Fibroblast of skin of left biceps (primary cell): ENCODE measurements at places on chromosomes 1 and 21.

GRCh38 chr1:1281533-1282321, 1.5 kb downstream of the SCNN1D start:
- DNase-seq: no peak

DNA sequence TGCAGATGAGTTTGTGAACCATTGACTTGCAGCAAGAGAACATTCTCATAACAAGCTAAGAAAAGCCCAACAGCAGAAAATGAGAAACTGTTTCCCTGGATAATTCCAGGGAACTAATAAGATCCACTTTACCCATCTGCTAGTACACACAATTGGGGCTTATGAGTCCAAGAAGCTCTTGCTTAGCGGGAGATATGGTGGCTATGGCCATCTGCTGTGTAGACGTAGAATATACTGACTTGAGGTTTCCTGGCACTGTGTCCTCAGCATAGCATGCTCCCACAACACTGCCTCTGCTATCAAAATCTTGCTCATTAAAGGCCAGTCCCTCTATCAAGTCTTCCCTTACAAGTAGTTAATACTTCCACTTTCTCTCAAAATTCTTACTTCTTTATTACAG, 6.8 kb upstream of the RXRG start:
- DNase-seq: no peak

GRCh38 chr1:5979536-5980313, 12.5 kb downstream of the NPHP4 start:
- DNase-seq: no peak

GRCh38 chr1:150528196-150528595, 12.6 kb downstream of the FALEC start:
- DNase-seq: no peak

DNA sequence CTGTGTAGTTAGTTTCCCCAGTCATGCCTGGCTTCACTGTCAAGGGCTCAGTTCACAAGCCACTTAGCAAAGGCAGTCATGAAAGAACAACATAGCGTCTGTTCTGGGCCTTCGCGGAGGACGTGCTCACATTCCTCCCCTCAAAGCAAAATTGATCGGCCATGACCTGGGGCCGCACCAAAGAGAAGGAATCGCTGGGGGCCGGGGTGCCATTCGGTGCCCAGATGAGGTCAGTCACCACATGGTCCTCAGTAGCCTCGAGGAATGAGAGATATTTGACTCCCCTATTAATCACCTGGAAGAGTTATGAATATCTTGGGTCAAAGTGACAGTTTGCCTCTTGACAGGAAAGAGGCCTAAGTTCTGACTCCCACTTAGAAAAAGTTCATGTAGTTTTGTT, 251.1 kb upstream of the JUN start:
- no peak for DNase-seq

- no peak for DNase-seq
These were observed 458.7 kb downstream of the PTPRU start for GRCh38 chr1:29695036-29695435.

DNA sequence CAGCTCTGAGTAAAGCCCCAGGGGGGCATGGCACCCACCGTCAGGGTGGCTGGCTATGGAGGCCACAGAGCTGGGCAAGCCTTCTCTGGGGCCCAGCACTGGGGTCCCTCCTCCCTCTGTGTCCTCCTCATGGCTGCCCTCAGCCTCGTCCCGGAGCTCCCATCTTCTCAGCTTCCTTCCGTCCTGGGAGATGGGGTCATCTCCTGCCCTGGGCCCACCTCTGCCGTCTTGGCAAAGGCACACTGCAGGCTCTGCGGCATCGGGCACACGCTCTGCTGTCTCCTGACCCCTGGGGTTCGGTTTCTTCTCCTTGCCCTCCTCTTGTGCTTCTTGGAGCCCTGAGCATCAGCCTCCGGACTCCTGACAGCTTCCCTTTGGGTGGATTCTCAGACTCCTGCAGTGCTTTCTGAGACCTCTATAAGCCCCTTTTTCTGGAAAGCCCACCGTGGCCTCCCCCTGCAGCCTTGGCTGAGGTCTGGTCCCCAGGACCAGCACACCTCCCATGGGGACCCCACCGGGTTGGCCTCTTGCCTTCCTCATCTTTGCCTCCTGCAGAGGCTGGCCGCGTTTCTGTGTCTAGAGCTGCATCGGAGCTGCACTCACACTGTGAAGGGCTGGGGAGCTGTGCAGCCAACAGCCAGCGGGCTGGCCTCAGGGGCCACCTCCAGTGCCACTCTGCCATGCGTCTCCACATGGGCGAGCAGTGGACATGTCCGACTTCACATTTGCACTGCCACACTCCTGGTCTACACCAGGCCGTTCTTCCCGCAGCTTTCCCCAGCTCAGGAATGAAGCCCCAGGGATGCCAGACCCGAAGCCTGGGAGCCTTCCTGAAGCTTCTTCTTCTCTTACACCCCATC, 11.6 kb downstream of the UMODL1 start:
- DNase-seq: no peak

DNA sequence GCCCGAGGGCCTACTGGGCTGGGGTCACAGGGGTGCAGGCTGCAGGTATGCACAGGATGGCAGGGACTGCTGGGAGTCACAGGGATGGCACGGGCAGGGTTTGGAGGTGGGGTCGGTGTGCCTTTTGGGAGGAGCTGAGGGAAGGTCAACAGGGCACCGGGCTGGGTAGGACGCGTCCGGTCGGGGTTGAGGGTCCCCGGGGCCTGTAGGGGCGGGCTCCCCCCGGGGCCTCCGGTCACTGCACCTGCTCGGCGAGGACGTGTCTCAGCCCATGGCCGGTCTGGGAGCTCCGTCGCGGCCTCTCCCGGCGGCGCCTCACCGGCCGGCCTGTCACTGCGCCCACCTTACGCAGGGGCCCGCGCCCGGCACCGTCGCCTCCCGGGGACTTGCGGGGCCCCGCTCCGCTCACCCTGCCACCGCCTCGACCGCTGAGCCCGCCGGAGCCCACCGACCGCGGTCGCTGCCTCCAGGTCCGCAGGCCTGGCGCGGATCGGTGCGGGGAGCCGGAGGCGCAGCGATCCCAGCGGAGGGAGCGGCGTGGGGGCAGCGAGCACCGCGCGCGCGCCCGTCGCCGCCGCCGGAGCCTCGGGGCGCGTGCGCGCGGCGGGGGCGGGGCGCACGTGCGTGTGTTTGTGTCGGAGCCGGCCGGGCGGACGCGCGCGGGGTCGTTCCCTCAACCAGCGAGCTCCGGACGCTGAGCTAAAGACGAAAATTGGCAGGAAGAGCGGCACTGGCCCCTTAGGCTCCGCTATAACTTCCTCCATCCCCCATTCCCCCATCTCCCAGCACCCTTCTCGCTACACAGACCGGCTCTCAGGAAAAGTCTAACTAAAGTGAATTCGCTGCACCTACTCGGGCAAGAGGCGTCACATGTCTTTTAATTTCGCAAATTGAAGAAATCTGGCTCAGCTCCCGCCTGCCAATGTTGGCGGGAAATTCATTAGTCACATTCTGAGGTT, at the start of gene AMIGO1:
Gene AMIGO1 (minus strand): TSS at position 552 of the 959 bp plus-strand sequence. CDS start 815 bp downstream, outside the sequence.
- DNase-seq: no peak

DNA sequence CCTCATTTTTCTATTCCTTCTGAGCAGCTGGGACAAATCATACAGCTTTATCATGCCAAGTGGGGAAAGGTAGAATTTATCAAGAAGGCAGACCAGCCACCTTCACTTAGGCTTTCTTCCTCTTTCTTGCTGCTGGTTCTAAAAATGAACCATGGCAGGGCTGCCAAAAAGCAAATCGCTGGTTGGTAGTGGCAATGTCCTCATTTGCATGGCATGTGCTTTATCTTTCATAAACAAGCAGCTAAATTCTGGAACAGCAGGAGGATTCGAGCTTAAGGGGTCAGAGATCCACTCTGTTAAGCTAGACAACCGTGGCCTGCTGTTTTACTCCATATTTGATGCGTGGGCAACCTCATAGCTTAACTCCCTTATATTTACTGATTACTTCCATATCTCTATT, 91.3 kb downstream of the RPE65 start:
- DNase-seq: no peak
